ENCODE measurements at places on chromosomes 1 and 21.

DNA sequence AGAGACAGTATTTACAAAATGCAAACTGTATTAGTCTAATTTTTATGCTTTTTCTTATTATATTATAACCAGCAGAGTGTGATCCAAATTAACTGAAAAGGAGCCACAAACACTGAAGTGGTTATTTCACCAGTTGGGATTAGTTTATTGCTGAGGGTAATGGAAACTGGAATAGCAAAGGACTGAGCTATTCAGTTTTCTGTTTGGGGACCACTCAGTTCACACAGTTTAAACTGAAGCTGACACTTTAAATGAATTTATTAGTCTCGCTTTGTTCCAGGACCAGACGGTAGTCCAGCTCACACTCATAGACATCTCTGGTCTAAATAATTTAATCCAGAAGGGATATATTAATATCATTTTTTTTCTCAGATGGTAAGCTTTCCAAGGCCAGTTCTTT, 410.7 kb downstream of the LTN1 start:
- DNase-seq: no peak

GRCh38 chr1:117607471-117607870, 1.6 kb downstream of the TENT5C start:
- peak; percentile 77 for DNase-seq

DNA sequence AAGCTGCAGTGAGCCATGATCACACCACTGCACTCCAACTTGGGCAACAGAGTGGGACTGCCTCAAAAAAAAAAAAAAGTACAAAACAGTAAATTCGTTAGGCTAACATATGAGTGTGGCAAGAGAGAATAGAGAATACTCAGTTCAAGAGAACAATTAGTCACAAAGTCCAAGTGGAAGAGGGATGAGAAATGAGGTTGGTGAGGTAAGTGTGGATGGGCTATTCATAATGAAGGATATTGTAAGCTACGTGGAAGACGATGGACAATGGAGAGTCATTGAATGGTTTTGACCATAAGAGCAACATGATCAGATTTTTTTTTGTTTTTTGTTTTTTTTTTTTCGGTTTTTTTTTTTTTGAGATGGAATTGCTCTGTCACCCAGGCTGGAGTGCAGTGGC, 34.8 kb downstream of the WDTC1 start:
- no peak for DNase-seq

- no peak for DNase-seq
Measured at GRCh38 chr1:114137497-114137896, 16.2 kb downstream of the SYT6 start.

DNA sequence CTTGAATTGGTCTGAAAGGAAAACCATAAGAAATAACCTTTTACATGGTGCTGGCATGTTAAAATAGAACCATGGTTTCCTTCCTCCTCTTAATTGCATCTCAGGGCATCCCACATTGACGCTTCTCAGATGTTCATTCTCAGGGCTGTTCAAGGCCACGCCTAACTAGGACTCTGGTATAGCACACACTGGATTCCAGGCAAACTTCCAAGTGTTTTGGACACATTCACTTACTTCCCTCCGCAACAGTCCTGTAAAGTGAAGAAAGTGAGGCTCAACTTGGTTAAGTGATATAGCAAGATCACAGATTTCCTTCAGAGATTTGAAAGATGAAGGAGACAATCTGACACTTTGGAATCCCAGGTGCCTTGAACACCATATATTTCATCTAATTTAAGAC, 244.8 kb downstream of the DUSP10 start:
- no peak for DNase-seq

DNA sequence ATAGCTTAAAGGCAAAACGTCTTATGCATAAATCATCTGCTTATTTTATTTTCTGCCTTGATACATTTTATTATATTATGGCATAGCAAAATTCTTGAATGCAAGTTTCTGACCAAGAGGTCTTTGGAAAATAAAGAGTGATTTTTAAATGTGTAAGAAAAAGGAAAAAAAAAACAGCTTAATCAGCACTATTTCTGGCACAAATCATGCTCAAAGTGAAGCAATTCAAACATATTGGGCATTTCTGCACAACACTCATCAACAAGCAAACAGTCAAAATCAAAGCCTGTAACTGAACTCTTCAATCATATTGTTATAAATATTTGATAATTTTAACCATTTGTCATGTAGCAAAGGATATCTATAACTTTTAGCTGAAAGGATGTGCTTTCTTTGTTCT, 250.9 kb downstream of the PTPRC start:
- no peak for DNase-seq

- no peak for DNase-seq
Measured at GRCh38 chr21:44528634-44528995, 11.4 kb downstream of the KRTAP10-1 start.

GRCh38 chr1:23216771-23217420, 406 bp downstream of the HTR1D start:
- peak; percentile 24 for DNase-seq

- DNase-seq: no peak
Measured at GRCh38 chr1:36419140-36419539, 21.4 kb upstream of the LSM10 start.

DNA sequence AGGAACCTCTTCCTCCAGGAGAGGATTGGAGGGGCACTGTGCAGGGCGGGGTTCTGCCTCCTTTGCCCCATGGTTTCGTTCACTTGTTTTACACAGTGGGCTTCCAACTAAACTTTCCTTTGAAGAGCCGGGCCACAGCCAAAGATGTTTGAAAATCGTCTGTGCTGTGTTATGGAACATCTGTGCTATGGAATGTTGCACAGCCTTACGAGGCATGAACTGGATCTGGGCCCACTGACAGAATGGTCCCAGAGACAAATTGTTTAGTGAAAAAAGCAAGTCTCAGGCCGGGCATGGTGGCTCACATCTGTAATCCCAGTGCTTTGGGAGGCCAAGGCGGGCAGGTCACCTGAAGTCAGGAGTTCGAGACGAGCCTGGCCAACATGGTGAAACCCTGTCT, 12.6 kb upstream of the MEF2D start:
- no peak for DNase-seq

GRCh38 chr21:42784276-42784675, 95.1 kb downstream of the WDR4 start:
- DNase-seq: no peak

All from activated CD4-positive, alpha-beta T cell treated with anti-CD3 and anti-CD28 coated beads, Interleukin-2, Interleukin-6, amounts not matched to agents 100 ng/mL and 50 ng/mL, durations not matched to agents 16 hours and 8 hours (primary cell).